Naive thymus-derived CD8-positive, alpha-beta T cell (primary cell): ENCODE measurements at places on chromosomes 1 and 21. TPM values are rescaled to one million over a fixed set of nuclear protein-coding genes. Genes with fewer than 3 reads are reported as not detected.

Gene GLMN
- total RNA-seq, result 16.3 TPM

Gene ADGRL2
- not detected for total RNA-seq

Gene TEKT2
- total RNA-seq, result not detected

Gene NECTIN4
- total RNA-seq, result not detected

Gene FASLG
- total RNA-seq, result not detected

Gene GPR137B
- total RNA-seq, result 10.2 TPM

Gene STYXL2
- not detected for total RNA-seq

Gene SEC16B
- total RNA-seq, result not detected

GRCh38 chr1:109498161-109498801, 4.4 kb downstream of the CYB561D1 start:
- DNase-seq, result no peak

GRCh38 chr1:30405631-30406212, 317.7 kb downstream of the MATN1 start:
- DNase-seq, result no peak

DNA sequence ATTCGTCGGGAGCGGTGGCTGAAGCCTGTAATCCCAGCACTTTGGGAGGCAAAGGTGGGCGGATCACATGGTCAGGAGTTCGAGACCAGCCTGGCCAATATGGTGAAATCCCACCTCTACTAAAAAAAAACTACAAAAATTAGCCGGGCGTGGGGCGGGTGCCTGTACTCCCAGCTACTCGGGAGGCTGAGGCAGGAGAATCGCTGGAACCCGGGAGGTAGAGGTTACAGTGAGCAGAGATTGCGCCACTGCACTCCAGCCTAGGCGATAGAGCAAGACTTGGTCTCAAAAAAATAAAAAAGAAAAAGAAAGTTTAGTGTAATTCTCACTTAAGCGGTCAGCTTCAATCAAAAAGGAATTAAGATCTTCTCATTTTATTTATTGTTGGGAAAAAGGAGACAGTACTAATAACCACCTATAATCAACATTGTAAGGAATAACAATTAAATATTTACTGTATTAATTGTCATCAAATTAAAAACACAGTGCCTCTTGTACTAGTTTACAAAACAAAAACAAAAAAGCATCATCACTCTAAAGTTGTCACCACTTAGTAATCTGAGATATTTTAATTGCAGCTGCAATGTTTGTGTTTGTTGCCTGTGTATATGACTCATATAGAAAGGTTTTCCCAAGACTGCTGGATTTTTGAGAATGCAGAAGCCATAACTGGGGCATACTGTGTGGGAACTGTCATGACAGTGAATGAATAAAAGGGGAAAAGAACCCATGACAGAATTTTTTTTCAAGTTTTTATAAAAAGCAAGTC, 3.7 kb downstream of the FBXO42 start:
- no peak for DNase-seq

- no peak for DNase-seq
Measured at GRCh38 chr1:94527447-94528031, 14.0 kb downstream of the F3 start.

- no peak for DNase-seq
Measured at GRCh38 chr1:184972315-184973055, 1.8 kb downstream of the NIBAN1 start.

DNA sequence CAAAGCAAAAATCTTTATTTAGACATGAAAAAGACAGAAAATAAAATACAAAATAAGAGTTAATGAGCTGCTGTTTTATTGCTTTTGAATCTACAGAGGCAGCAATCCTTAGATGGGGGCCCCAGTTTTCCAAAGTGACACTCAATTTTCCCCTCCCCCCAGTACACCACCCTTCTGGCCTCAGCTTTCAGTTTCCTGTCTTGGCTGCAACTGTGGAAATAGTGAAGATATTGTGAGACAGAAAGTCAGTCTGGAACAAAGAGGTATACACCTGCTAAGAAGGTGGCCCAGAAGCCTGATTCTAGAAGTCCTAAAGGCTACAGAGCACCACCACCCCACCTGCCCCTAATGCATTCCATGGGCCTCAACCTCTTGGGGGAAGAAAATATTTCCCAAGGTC, 1.1 kb upstream of the MTMR11 start:
- no peak for DNase-seq

DNA sequence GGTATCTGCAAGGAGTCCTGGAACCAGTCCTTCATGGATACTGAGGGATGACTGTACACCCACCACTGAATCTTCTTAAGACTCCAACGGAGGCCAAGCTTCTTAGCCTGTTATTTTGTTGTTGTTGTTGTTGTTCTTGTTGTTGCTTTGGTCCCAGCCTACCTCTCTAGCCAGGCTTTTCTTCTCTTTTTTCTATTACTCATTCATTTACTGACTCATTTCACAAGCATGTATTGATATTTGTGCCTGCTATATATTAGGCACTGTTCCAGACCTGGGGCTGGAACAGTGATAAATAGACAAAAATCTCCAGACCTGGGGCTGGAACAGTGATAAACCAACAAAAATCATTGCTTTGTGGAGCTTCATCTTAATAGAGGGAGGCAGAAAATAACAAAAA, 20.4 kb downstream of the CENPF start:
- DNase-seq, result no peak

DNA sequence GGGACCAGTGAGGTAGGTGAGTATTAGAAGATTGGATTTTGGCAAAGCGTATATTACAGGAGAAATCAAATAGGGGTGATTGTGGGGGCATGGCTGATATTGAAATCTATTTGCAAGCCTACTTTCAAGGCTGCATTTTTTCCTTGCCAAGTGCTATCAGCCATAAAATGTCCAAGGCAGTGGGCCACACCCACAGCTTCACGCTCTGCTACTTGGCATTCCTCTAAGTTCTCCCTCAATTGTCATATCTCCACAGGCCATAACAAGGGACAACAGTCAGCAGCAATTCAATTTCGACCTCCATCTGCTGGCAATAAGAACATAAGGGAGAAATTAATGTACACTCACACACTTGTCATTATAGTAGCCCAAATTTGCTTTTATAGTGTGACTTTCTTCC, 667.1 kb upstream of the PKN2 start:
- no peak for DNase-seq
